COLO829 (cell line): ENCODE measurements at places on chromosomes 13 and 19.

DNA sequence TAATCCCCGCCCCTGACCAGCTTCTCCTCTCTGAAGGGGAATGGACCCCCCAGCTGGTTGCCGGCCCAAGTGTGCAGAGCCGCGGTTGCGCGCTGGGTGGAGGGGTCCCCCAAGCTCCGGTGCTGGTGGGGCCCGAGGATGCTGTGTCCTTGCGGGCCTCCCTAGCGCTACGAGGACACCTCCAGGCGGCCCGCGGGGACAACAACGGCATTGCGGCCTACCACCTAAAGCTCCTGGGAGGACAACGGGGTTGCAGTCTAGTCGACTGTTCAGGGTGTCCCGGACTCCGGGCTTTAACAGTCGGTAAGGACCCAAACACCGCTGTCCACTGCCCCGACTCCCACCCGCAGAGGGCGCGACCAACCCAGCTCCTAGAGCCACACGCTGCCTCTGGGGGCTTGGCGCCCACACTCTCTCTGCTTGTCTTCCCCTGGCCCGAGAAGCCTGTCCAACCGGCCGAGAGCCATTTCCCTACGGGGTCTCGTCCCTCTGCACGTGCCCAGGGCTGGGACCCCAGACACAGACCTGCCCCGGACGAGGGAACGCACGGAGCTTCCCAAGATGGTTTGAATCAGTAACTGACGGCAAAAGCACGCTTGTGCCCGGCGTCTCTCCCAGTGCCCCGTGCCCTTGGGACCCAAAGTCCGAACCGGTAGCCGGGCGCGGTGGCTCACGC, 927 bp upstream of the SDHAF1 start:
- no peak for DNase-seq

DNA sequence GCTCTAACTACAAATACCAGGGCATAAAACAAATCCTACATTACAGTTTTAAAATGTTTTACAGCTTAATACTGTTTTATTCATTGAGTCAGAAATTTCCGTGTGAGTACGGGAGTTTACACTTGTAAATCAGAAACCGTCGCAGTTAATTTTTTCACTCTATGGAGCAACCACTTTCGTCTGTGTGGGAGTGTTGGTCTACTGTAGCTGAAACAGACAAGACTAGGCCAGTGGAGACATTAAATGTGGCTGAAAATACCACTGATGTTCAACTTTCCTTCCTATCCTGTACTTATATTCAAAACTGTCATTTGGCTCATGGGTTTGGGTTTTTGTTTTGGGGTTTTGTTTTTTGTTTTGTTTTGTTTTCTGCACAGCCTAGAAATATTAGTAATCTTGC, 268.7 kb downstream of the DCT start:
- DNase-seq: no peak

GRCh38 chr19:16883522-16883921, 5.3 kb upstream of the F2RL3 start:
- no peak for DNase-seq

DNA sequence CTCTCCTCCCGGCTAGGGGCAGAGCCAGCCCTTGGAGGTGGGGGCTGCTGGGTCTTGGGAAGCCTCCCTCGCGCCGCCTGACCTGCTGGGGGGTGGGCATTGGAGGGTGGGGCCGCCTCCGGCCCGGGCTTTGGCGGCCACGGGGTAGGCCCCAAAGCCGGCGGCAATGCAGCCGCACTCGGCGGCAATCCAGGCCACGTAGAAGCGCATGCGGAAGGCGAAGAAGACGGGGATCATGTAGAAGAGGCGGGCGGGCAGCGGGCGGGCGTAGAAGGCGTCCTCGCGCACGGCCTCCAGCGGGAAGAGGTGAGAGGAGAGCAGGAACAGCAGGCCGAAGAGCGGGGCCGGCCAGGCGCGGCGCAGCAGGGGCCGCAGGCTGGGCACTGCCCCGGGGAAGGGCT, 7.7 kb upstream of the TMC4 start:
- no peak for DNase-seq

- DNase-seq: no peak
Observed at GRCh38 chr19:46471116-46471733, at the start of gene PNMA8A. PNMA8A (minus strand) TSS chr19:46471563; CDS start chr19:46471035, 528 bp downstream.

- DNase-seq: no peak
Observed at GRCh38 chr13:59345311-59345710, 818.4 kb downstream of the DIAPH3 start.

DNA sequence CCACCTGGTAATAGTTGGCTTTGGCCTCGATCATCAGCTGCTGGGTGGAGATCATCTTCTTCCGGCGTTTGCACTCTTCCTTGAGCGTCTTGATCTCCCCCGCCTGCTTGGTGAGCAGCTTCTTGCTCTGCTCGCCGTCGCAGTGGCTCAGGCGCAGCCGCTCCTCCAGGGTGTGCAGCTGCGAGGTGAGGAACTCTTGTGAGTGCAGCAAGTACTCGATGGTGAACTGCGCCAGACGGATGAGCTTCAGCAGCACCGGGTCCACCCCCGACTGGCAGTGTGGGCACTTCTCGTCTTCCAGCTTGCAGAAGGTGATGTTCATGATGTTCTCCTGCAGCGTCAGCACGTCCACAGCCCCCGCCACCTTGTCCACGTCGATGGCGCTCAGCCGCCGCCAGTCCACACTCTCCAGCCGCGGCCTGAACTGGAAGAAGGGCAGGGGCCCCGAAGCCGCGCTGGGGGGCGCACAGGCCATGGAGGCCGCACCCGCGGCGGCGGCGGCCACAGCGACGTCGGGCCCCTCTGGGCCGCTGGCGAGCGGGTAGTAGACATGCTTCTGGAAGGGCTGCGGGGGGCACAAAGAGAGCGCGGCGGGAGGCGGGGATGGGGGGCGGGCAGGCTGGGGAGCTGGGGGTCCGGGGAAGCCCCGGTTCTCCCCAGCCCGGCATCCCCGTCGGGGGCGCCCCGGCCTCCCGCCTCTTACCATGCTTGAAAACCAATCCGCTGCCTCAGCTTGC, 3.0 kb downstream of the DZIP1 start:
- no peak for DNase-seq

DNA sequence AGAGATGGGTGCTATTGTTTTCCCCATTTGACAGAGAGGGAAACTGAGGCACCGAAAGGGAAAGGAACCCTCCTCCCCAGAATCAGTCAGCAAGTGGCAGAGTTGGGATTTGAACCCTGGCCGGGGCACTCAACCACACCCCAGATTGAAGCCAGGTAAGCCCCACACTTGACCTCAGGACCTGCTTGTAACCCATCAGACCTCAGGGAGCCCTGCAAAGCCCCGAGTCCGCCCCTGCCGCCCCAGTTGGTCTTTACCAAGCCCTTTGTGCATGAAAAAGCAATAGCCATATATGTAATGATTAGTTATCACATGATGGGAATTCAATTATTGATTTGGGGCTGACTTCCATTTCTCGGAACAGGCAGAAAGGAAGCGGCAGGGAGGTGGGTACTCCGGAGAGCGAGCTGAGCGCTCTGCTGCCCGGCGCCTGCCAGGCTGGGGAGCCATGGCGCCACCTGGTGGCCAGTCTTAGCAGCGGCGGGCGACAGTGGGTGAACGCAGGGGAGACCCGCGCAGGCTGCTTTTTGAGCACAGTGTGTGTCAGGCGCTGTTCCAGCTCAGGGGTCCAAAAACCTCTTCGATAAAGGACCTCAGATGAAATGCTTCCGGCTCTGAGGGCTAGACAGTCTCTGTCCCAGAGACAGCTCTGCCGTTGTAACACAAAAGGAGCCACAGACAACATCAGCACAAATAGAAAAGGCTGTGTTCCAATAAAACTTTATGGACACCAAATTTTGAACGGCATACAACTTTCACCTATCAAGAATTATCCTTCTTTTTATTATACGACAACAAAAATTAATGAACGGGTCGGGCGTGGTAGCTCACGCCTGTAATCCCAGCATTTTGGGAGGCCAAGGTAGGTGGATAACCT, 82.9 kb upstream of the CACNA1A start:
- peak; percentile 43 for DNase-seq

GRCh38 chr13:110914331-110915056, 375 bp downstream of the ANKRD10 start:
- peak; percentile 53 for DNase-seq

DNA sequence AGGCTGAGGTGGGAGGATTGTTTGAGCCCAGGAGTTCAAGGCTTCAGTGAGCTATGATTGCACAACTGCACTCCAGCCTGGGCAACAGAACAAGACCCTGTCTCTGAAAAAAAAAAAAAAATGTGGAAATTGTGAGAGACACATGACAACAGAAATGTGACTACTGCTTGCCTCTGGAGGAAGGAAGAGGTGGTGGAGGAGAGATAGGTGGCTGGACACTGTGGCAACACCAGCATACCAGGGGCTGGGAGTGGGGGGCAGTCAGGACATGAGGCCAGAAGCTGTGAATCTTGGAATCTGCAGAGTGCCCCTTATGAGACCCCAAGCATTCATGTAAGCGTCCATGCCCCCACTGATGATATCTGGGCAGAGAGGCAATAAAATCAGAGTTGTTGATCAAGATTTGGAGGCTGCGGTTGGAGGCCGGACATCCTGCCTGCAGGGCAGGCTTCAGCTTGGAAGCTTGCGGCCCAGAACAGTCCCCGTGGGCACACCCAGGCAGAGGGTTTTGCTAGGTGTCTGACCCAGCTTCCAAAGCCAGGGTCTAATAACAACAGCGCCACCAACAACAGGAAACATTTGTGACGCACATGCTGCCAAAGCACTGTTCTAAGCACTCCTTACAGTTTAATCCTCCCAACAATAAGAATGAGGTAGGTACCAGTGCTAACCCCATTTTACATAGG, 16.9 kb downstream of the FAM187B start:
- no peak for DNase-seq

GRCh38 chr13:110047496-110047895, 259.5 kb downstream of the COL4A1 start:
- DNase-seq: peak; percentile 46

DNA sequence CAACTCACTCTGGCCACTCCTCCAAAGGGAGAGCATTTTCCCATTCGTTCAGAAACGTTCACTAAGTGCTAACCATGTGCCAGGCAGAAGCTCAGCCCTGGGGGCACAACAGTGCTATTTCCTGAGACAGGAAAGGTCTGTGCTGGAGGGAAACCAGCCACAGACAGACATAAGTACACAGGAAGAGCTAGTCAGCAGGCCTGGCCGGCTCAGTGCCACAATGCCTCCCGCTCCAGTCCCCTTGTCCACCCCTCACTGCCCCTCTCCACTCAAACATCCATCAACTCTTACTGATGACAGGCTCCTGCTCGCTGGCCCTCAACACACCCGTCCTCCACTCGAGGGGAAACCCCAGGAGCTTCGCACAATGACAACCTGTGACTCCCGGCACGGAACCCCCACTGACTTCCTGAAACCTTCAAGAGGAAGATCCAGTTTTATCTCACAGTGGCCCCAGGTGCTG, 11.3 kb upstream of the PLA2G4C start:
- peak; percentile 75 for DNase-seq

DNA sequence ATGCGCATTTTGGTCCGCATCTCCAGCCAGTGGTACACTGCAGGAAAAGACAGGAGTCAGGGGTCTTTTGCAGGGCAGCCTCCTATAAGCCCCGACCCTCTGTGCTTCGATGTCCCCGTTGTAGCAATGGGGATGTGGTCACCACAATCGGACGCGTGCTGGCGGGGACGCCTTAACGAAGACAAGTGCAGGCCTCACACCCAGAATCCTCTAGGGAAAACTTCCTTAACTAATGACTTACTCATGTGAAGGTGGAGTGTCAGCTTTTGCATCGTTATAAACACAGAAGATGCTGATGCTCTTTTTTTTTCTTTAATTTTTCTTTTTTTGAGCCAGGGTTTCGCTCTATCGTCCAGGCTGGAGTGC, 22.1 kb downstream of the VASP start:
- no peak for DNase-seq

GRCh38 chr19:5547881-5548280, 19.9 kb downstream of the TINCR start:
- peak; percentile 82 for DNase-seq

GRCh38 chr13:60654415-60654814, 257.4 kb downstream of the TDRD3 start:
- peak; percentile 28 for DNase-seq

DNA sequence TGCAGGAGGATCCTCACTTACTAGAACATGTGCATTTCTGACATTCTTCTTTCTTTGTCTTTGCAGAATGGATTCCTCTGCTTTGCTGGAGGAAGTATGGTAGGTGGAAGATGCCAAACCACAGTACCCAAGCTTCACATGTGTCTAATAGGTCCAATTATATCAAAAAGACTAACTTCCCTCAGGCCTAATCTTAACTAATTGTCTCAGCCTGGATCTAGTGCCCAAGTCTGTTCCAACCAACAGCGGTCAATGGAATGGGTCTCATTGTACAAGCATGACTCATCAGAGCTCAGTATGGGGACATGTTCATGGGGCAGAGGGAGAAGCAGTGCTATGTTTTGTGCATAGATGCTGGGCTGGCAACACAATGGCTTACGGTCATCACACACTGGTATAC, 81.6 kb upstream of the CSNK1A1L start:
- DNase-seq: no peak

- no peak for DNase-seq
Observed at GRCh38 chr13:54775501-54776191, 1747.0 kb downstream of the OLFM4 start.

DNA sequence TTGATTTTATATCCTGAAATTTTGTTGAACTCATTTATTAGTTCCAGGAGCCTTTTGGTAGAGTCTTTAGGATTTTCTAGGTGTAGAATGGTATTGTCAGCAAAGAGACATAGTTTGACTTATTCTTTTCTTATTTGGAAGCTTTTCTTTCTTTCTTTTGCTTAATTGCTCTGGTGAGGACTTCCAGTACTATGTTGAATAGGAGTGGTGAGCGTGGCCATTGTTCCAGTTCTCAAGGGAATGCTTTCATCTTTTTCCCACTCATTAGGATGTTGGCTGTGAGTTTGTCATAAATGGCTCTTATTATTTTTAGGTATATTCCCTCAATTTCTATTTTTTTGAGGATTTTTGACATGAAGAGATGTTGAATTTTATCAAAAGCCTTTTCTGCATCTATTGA, 182.2 kb upstream of the SPRY2 start:
- DNase-seq: no peak

GRCh38 chr13:61495648-61496047, 80.0 kb upstream of the PCDH20 start:
- no peak for DNase-seq

GRCh38 chr19:15265850-15266248, 33.6 kb upstream of the EPHX3 start:
- DNase-seq: peak; percentile 53

- DNase-seq: no peak
Observed at GRCh38 chr19:29098863-29099481, 114.0 kb downstream of the UQCRFS1 start.

DNA sequence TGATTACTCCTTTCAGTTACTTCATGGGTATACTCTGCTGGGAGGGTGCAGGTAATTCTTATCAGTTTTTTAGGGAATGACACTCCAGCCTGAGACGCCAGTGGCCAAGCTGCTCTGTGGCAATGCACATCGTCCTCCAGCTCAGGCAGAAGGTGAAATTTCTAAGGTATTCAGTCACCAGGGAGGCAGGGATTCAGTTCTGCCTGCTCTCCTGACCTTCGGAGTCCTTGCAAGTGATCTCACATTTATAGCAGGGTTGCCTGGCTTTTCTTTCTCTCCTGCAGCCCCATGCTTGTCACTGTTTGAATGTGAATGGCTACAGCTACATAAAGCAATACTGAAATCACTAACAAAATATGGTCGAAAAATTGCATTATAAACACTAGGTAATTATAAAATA, 1447.5 kb downstream of the EFNB2 start:
- no peak for DNase-seq

GRCh38 chr13:93690139-93690538, 463.5 kb downstream of the GPC6 start:
- peak; percentile 2 for DNase-seq
